ENCODE measurements at places on chromosomes 2 and 18.
A peak's percentile ranks its signal among the peaks of the same experiment; 100 is the strongest.

DNA sequence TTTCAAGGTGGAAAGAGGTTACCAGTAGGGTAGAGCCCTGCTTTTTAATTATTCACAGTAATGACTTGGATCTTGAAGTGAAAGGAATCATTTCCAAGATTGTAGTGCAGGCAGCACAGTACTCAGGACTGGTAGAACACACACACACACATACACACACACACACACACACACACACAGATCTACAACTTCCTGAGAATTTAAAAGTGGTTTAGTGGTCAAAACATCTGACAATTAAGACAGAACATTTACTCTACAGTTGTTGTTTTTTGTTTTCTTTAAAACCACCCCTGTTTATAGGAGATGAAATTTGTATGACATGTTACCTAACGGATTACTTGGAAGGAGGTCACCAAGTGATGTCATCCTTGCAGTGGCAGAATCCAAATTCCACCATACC, 146.7 kb upstream of the VRK2 start:
- no peak for DNase-seq

- no peak for DNase-seq
Measured at GRCh38 chr2:33897741-33898140, 298.6 kb upstream of the FAM98A start.

DNA sequence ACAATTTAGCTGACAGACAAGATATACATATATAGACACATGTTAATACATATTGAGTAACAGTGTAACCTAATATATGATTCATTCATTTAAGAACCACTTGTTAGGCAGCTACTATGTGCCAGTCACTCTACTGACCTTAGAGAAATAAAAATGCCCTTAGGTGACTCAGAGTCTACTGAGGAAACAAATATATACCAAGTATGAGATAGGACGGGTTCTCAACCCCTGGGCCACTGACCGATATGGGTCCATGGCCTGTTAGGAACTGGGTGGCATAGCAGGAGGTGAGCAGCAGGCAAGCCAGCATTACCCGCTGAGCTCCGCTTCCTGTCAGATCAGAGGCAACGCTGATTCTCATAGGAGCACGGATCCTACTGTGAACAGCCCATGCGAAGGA, 14.8 kb downstream of the STRN start:
- DNase-seq = no peak

DNA sequence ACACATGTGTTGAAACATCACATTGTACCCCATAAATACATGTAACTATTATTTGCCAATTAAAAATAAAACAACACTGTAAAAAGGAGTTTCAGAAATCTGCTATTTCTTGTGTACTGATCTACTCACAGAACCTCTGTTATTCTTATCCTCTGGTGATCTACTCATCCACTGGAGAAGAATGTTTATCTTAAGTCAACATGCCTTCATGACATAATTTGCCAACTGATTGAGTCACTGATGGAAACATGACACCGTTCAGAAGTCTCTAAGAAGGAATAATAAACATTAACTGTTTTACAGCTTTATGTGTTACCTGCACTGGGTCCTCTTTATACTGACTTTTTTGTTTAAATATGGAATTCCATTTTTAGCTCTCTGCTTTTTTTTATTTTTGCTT, 555.2 kb downstream of the DCDC2C start:
- no peak for DNase-seq

- DNase-seq = no peak
Measured at GRCh38 chr2:66689456-66690051, 254.6 kb downstream of the MEIS1 start.

GRCh38 chr2:191231995-191232394, 13.2 kb upstream of the MYO1B start:
- DNase-seq = no peak

GRCh38 chr2:8571301-8571791, 110.5 kb upstream of the ID2 start:
- peak; percentile 23 for DNase-seq

GRCh38 chr2:241953324-241953928, 83.9 kb downstream of the RTP5 start:
- DNase-seq = no peak

DNA sequence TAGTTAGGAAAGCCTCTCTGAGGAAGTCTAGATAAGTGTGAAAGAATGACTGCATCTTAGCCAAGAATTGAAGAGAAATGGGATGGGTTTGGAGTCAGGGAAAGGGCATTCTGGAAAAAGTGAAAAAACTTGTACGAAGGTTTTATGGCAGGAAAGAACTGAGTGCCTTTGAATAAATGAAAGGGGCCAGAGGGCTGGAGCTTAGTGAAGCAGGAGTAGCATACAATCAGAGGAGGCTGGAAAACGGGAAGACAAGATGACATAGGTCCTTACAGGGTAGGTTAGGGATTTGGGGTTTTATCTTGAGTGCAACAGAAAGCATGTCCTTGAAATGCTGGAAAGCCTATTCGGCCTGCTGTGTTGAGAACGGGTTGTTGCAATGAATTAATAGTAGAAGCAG, 152.6 kb upstream of the RND3 start:
- no peak for DNase-seq

DNA sequence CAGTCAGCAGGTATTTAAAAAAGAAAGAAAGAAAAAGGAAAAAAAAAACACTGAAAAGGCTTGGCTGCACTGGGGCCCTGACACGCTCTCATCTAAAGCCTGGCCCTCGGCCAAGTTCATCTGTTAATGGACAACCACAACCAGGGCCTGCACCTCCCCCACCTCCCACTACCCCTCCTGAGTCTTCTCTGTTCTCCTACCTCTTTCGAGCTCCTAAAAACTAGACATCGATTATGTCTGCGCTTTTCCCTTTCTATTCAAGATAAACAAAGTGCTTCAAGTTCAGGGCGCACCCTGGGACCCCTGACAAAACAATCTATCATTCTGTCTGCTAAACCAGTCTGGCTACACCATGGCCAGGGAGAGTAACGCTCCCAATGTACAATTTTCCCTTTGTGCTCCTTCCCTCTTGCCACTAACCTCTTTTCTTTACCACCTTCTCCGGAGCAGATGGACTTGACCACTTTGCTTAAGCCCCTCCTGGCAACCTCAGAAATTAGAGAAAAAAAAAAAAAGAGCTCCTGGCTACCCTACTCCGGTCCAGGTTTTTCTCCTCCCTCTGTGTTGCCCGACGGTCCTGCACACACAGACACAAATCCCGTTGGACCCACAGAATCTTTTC, 22.7 kb downstream of the BCL11A start:
- no peak for DNase-seq
